ENCODE measurements at places on chromosomes 4 and X.

DNA sequence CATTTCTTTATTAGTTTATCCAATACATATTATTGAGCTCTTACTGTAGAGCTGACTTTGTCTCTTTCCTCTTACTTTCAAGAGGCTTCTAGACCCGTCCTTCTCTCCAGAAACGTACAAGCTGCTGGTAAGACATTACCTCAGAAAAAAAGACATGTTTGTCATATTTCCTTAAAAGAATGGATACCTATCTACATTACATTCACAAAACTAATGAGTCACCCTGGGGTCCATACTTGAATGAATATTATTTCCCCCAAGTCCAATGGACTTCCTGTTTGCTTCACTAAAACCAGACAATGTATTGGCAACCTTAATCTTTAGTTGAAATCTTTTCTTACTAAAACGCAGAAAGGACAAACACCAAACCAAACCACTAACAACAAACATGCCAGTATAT lies 176.5 kb upstream of the CLNK start:
- DNase-seq, result no peak
- no peak overlapping the region for H3K27ac ChIP-seq
- H3K27me3 ChIP-seq, result no peaks in the 10 kb centered on the region
- H3K36me3 ChIP-seq, result no peaks in the 10 kb centered on the region
- no peaks in the 10 kb centered on the region for H3K4me1 ChIP-seq
- H3K4me3 ChIP-seq, result no peak overlapping the region

DNA sequence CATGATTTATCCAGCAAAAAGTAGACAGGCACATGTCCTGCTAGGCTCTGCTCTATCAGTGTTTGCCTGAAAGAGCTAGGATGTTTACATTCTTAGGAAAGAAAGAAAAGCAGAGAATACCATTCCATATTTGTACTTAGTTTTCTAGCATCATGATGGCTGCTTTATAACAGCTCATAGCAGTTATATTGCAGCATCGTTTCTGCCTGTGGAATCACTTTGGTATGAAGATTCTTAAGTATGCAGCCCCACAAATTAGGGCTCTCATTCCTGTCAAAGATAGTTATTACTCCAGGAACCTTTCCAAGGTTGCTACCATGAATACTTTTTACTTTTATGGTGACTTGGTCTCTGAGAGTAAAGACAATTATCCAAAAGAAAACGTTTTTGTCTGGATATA lies 119.0 kb upstream of the MYOZ2 start:
- peak; percentile 34 for DNase-seq
- peaks cover 15% of the 10 kb centered on the region for H3K4me1 ChIP-seq
- H3K27ac ChIP-seq, result no peak overlapping the region
- no peak overlapping the region for H3K4me3 ChIP-seq
- no peaks in the 10 kb centered on the region for H3K36me3 ChIP-seq
- H3K27me3 ChIP-seq, result no peaks in the 10 kb centered on the region

DNA sequence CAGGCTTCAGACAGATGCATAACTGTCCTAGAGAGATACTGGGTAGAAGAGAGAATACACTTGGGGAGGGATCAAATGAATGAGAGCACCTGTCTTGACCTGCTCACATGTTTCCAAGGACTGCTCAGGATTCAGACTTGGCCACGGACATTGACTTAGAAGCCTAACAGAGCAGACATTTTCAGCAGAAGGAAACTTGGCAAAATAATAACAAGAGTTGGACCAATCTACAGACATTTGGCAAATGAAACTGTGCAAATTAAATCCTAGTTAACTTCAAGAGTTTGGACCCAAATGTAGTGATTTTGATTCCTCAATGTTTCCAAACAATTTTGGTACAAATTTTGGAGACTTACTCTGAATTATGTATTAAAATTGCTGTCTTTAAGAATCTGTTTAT lies 223.9 kb downstream of the CAMK2D start:
- peaks cover 10% of the 10 kb centered on the region for H3K4me1 ChIP-seq
- no peaks in the 10 kb centered on the region for H3K36me3 ChIP-seq
- H3K27me3 ChIP-seq, result no peaks in the 10 kb centered on the region
- DNase-seq, result no peak

- no peaks in the 10 kb centered on the region for H3K36me3 ChIP-seq
- no peaks in the 10 kb centered on the region for H3K4me1 ChIP-seq
- H3K27ac ChIP-seq, result no peak overlapping the region
- no peak overlapping the region for H3K4me3 ChIP-seq
These were observed 487.3 kb upstream of the EPHA5 start for GRCh38 chr4:66157594-66157993.

GRCh38 chr4:8402640-8403039 lies 37.9 kb downstream of the ACOX3 start:
- H3K27me3 ChIP-seq, result no peaks in the 10 kb centered on the region
- H3K4me3 ChIP-seq, result no peak overlapping the region
- peaks cover 3% of the 10 kb centered on the region for H3K36me3 ChIP-seq

- H3K4me3 ChIP-seq, result no peak overlapping the region
- peak; percentile 46 for DNase-seq
- H3K27ac ChIP-seq, result no peak overlapping the region
- no peaks in the 10 kb centered on the region for H3K27me3 ChIP-seq
These were observed 79.6 kb downstream of the COMMD8 start for GRCh38 chr4:47383829-47384427.

GRCh38 chr4:123469245-123469644 lies 72.7 kb downstream of the SPRY1 start:
- H3K36me3 ChIP-seq, result no peaks in the 10 kb centered on the region
- no peak overlapping the region for H3K4me3 ChIP-seq
- DNase-seq, result no peak

DNA sequence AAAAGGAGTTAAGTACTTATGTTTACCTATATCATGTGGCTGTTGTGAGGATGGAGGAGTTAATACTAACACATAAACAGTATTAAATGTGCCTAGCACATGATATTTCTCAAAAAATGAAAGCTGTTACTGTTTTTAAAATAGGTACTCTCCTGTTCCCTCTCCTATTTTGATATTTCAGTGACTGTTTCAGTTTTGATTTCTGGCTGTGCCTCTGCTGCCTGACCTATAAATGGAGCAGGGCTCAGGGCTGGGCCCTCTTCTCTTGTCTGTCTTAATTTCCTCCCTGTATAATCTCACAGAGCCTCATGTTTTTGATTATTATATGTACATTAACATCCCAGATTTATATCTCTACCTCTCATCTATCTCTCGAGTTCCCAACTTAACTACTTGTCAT lies 93.3 kb downstream of the UGT8 start:
- H3K27me3 ChIP-seq, result no peaks in the 10 kb centered on the region
- no peak overlapping the region for H3K4me3 ChIP-seq
- no peak for DNase-seq
- peaks cover 6% of the 10 kb centered on the region for H3K4me1 ChIP-seq
- no peak overlapping the region for H3K27ac ChIP-seq

DNA sequence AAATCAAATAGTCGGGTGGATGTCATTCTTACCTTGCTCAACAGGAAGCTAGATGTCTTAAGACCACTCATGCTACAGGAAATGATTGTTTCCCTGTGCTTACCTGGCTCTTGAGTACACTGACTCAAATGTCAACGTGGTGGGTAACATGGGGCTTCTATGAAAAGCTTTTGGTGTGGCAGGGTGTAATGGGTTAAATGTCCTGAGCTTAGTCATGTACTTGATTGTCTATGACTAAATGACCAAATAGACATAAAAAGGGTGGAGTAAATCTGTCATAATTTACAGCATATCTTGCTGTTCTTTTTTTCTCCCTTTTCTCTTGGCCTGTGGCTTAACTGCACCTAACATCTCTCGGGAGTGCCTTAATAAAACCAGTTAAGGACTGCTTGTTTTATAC lies 44.9 kb downstream of the CCNG2 start:
- H3K4me3 ChIP-seq, result no peak overlapping the region
- no peaks in the 10 kb centered on the region for H3K4me1 ChIP-seq
- DNase-seq, result no peak
- no peak overlapping the region for H3K27ac ChIP-seq

DNA sequence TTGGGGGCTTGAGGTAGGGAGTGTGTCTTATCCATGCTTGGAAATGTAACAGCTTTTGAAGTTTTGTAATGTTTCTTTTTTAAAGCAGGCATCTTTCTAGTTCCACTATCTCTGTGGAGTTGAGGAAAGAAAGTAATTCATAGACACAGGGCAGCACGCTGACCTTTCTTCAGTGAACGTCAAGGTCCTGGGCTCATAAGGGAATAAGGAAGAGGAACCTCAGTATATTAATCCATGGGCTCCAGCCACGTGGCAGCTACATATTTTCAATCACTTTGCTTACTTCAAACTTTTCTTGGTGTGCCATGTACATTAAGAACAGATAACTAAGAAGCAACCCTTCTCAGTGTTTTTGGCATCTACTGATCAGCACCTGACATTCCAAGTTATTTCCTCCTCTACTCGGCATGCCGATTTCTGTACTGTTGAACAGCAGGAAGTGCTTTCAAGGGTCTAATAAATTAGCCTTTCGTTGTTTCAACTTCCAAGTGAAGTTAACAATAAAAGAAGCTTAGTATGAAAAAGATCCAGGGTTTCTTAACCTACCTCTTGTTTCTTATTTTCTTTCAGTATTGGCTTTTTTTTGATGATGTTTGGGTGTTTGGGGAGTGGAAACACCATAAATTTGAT lies 88.2 kb downstream of the SORBS2 start:
- H3K4me3 ChIP-seq, result no peak overlapping the region
- H3K4me1 ChIP-seq, result peaks cover 14% of the 10 kb centered on the region
- peaks cover 4% of the 10 kb centered on the region for H3K36me3 ChIP-seq
- H3K27me3 ChIP-seq, result no peaks in the 10 kb centered on the region

DNA sequence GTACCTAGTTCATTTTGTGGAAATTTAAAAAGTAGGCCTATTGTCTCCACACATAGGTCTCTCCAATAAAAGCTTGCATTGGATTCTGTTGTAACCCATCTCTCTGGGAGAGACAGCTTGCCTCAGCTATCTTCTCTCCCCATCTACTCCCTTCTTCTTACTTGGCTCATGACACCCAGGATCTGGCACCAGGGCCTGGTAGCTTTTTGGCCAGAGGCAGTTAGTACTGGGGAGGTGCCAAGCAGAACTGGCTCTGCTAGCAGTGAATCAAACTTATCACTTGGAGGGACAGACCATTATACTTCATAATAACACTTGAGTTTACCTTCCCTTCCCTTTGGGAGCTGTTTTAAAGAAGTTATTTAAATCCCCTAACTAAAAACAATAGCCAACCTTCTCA lies 31.8 kb downstream of the PLAC1 start:
- H3K36me3 ChIP-seq, result no peaks in the 10 kb centered on the region
- no peak for DNase-seq

DNA sequence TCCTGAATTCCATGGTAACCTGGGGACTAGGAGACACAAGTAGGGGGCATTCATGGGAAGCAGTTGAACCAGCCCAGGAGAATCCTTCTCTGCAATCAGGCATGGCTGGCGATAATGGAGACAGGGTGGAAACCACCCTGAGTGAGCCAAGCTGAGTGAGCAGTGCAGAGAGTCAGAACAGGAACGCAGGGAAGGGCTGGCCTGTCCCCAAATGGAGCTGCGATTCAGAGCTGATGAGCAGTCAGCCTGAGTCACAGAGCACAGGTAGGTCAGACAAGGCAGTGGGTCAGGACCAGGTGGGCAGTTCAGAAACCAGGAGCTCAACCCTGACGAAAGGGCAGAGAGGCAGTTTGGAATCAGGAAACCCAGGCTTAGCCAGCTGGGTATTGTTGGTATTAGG lies 129.0 kb downstream of the BTC start:
- no peaks in the 10 kb centered on the region for H3K4me1 ChIP-seq
- H3K27me3 ChIP-seq, result no peaks in the 10 kb centered on the region
- no peak overlapping the region for H3K4me3 ChIP-seq
- no peak for DNase-seq
- no peak overlapping the region for H3K27ac ChIP-seq

- no peaks in the 10 kb centered on the region for H3K4me1 ChIP-seq
- DNase-seq, result peak; percentile 41
- H3K27ac ChIP-seq, result no peak overlapping the region
- no peak overlapping the region for H3K4me3 ChIP-seq
These were observed 14.1 kb upstream of the CYTL1 start for GRCh38 chr4:5033281-5033841.

DNA sequence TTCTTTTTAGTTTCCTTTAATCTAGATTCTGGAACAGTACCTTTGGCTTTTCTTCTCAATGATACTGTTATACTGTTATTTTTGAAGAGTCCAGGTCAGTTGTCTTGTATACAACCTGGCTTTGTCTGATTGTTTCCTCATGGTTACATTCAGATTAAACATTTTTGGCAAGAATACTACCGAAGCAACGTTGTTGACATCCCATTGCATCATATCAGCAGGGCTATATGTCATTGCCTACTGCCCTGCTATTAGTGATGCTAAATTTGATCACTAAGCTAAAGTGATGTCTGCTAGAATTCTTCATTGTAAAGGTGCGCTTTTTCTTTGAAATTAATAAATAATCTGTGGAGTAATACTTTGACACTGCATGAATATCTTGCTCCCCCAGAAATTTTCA lies 5.8 kb upstream of the ATP1B4 start:
- no peaks in the 10 kb centered on the region for H3K27me3 ChIP-seq
- H3K4me3 ChIP-seq, result no peak overlapping the region
- no peaks in the 10 kb centered on the region for H3K36me3 ChIP-seq

- peaks cover 26% of the 10 kb centered on the region for H3K27me3 ChIP-seq
- H3K36me3 ChIP-seq, result no peaks in the 10 kb centered on the region
- no peak for DNase-seq
- H3K27ac ChIP-seq, result no peak overlapping the region
These were observed 15.7 kb downstream of the SMIM43 start for GRCh38 chr4:121749225-121749624.

- no peaks in the 10 kb centered on the region for H3K36me3 ChIP-seq
- DNase-seq, result no peak
- H3K4me1 ChIP-seq, result no peaks in the 10 kb centered on the region
- no peaks in the 10 kb centered on the region for H3K27me3 ChIP-seq
- H3K4me3 ChIP-seq, result no peak overlapping the region
These were observed 301.8 kb upstream of the CTSO start for GRCh38 chr4:156255230-156256007.

DNA sequence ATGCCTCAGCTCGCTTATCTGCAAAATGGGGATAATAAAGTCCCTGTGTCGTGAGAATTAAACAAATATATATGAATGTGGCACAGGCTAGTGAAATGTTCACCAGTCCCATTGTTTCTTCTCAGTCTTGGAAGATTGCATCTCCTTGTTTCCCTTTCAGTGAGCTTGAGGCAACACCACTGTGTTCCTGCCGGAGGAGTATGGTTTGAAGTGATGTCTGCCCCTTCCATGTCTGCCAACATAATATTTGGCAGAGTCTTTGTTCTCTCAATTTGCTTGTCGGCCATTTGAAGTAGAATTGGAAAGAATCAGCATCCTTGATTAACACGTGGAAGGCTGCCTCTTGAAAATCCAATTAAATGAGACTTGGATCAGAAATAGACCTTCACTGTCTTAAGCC lies 1088.5 kb upstream of the INTU start:
- no peaks in the 10 kb centered on the region for H3K36me3 ChIP-seq
- H3K27me3 ChIP-seq, result no peaks in the 10 kb centered on the region
- no peak for DNase-seq
- H3K4me3 ChIP-seq, result no peak overlapping the region

GRCh38 chrX:39614680-39614998 lies 483.1 kb downstream of the BCOR start:
- no peak overlapping the region for H3K27ac ChIP-seq
- peaks cover 9% of the 10 kb centered on the region for H3K4me1 ChIP-seq
- H3K4me3 ChIP-seq, result no peak overlapping the region
- no peak for DNase-seq
- H3K27me3 ChIP-seq, result peaks cover 10% of the 10 kb centered on the region
- no peaks in the 10 kb centered on the region for H3K36me3 ChIP-seq

- H3K4me1 ChIP-seq, result no peaks in the 10 kb centered on the region
- no peak for DNase-seq
- no peak overlapping the region for H3K4me3 ChIP-seq
These were observed 333.9 kb downstream of the ARHGAP24 start for GRCh38 chr4:85808864-85809263.
